ENCODE measurements at places on chromosomes 3 and 15. TPM values are rescaled to one million over a fixed set of nuclear protein-coding genes. Genes with fewer than 3 reads are reported as not detected.

RARB gene
- total RNA-seq, result 44.8 TPM

DNAH12 gene
- under 0.01 TPM for total RNA-seq

DNAJA4 gene
- total RNA-seq, result 5.4 TPM

CCR9 gene
- total RNA-seq, result not detected

LRRN1 gene
- total RNA-seq, result not detected

A4GNT gene
- not detected for total RNA-seq

HCN4 gene
- not detected for total RNA-seq

TMOD3 gene
- 43.3 TPM for total RNA-seq

GOLGA6D gene
- total RNA-seq, result not detected

DPPA2 gene
- not detected for total RNA-seq

IL5RA gene
- not detected for total RNA-seq

UBE2E1 gene
- total RNA-seq, result 203 TPM

ECE2 gene
- total RNA-seq, result not detected

SCAANT1 gene
- not detected for total RNA-seq

PDCD7 gene
- 22.7 TPM for total RNA-seq

TPM1 gene
- 394 TPM for total RNA-seq

PDZRN3 gene
- total RNA-seq, result 27.7 TPM

RASGRP1 gene
- 0.22 TPM for total RNA-seq

LZTFL1 gene
- 19.7 TPM for total RNA-seq

IL12A gene
- total RNA-seq, result 4.1 TPM

ATOSA gene
- 18.9 TPM for total RNA-seq

GOLGA8G gene
- not detected for total RNA-seq

PAQR9 gene
- total RNA-seq, result not detected

TPRG1 gene
- 1.8 TPM for total RNA-seq

DLEC1 gene
- total RNA-seq, result 0.12 TPM

ANXA2 gene
- total RNA-seq, result 2,986 TPM

CX3CR1 gene
- total RNA-seq, result not detected

FILIP1L gene
- 15.8 TPM for total RNA-seq

GABRR3 gene
- not detected for total RNA-seq

LYZL4 gene
- not detected for total RNA-seq

LINGO1 gene
- total RNA-seq, result not detected

GOLGA8F gene
- not detected for total RNA-seq

KLF15 gene
- total RNA-seq, result 1.5 TPM

AQP9 gene
- total RNA-seq, result not detected

SLCO3A1 gene
- 4.2 TPM for total RNA-seq

SST gene
- not detected for total RNA-seq

MESP2 gene
- total RNA-seq, result 0.75 TPM

DUOXA2 gene
- total RNA-seq, result not detected

ZNF80 gene
- total RNA-seq, result not detected

PSTPIP1 gene
- total RNA-seq, result 0.11 TPM

ZNF662 gene
- total RNA-seq, result 1.9 TPM

PEX11A gene
- total RNA-seq, result 5.8 TPM

MME gene
- total RNA-seq, result 267 TPM

PDIA5 gene
- 34.6 TPM for total RNA-seq

NFKBIZ gene
- 27.3 TPM for total RNA-seq

GPR171 gene
- not detected for total RNA-seq

CILP gene
- total RNA-seq, result under 0.01 TPM

ST8SIA2 gene
- under 0.01 TPM for total RNA-seq

CLDN18 gene
- total RNA-seq, result 0.12 TPM

TMEM108 gene
- total RNA-seq, result 0.12 TPM

PLA1A gene
- total RNA-seq, result 0.25 TPM

PLCH1 gene
- 0.11 TPM for total RNA-seq

ZBED2 gene
- under 0.01 TPM for total RNA-seq

ACP3 gene
- 27.1 TPM for total RNA-seq

RBMS3 gene
- 22.5 TPM for total RNA-seq

C3orf85 gene
- not detected for total RNA-seq

MCF2L2 gene
- 0.66 TPM for total RNA-seq
